ENCODE measurements at places on chromosomes 5 and 9.

DNA sequence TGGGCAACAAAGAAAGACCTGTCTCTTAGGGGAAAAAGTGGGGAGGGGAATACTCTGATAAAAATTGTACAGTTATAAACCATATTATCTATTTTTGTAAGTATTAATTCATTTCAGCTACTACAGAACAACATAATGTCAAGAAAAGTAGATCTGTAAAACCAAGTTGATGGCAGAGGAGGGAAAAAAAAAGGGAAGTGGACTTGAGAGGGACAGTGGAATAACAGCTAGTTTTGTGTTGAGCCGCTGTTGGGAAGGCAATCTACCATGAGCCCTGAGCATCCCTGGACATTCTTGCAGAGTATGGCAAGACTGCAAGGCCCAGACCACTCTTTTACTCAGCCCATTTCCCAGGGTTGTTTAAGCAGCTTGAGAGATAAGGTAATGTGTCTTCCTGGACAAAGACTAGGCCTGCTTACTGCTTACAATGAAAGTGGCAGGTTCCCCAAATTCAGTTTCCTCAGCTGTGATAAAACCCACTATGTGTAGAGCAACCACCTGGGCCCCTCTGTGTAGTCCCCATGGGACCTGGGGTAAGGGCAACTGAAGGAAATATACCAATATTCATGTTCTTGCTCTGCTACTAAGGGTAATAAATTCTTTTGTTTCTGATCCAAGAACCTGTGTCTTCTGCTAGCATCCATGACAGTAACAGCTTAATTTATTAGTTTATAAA, 25.0 kb downstream of the CEP120 start:
- DNase-seq, result no peak

DNA sequence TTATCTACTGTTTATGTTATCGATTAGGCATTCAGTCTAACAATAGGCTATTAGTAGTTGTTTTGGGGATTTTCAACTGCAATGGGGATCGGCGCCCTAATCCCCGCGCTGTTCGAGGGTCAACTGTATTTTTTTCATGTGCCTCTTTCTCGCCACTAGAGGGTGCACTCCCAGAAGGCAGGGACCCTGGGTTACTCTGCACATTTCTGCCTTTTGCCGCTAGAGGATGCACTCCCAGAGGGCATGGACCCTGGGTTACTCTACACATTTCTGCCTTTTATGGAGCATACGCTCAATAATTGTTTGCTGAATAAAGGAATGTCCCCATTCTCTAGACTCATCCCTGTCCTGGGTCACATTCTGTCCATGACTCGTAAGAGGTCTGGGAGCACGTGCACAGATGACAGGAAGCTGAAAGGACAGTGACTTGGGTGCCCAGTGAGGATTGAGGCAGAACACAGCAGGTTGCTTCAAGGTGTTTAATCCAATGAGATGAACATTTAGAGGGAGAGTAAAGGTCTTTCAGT, 27.9 kb upstream of the RECK start:
- DNase-seq, result peak; percentile 49

DNA sequence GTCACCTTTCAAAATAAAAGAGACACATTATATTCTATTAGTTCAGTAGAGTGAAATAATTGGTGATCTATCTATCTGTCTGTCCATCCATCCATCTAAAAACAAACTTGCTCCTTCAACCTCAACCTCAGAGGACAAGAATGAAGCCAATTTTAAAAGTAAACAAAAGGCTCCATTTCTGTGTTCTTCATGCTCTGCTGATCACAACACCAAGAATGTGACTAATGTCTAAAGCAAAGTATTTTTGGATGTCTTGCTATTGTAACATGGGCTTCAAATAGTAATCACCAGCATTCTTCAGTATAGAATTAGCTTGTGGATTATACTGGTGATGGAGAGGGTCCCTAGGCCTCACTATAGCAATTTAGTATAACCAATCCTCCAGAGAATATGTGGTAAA, 1304.4 kb downstream of the MAT2B start:
- no peak for DNase-seq

DNA sequence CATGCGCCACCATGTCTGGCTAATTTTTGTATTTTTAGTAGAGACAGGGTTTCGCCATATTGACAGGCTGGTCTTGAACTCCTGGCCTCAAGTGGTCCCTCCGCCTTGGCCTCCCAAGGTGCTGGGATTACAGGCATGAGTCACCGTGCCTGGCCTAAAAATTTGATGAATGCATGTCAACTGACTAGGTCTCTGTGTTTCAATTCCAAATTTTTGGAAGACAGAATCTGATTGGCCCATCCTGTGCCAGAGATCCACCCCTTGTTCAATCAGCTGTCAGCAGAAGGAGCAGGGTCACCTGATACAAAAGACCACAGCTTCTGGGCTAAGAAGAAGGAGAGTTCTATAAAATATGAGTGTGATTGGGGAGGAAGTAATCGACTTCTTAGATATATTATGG, 43.5 kb upstream of the COL15A1 start:
- no peak for DNase-seq

- no peak for DNase-seq
Observed at GRCh38 chr5:142017832-142018427, 5.1 kb upstream of the GNPDA1 start.

DNA sequence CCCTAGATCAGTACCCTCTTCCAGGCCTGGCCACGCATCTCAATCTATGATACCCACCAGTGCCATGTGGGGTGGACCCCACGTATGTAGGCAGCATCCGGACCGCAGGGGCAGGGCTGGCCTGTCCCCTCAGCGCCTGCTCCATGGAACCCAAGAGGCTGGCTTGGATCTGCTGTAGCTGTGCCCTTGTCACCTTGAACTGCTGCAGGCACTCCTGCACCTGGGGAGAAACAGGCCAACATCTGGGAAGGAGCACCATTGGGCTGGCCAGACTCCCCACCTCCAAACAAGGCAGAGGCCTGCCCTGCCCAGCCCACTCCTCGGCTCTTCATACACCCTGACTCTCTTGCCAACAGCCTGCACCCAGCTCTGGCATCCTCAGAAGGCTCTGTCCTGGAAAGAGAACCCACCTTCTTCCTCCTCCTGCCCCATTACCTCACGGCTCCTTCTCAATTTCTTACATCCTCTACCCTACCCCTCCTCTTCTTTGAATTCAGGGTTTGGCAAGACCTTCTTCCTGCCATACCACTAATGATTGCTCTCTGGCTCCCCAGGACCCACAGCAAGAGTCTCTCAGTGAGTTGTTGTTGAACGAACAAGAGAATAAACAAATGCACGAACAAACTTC, 7.7 kb downstream of the HK3 start:
- DNase-seq, result no peak

DNA sequence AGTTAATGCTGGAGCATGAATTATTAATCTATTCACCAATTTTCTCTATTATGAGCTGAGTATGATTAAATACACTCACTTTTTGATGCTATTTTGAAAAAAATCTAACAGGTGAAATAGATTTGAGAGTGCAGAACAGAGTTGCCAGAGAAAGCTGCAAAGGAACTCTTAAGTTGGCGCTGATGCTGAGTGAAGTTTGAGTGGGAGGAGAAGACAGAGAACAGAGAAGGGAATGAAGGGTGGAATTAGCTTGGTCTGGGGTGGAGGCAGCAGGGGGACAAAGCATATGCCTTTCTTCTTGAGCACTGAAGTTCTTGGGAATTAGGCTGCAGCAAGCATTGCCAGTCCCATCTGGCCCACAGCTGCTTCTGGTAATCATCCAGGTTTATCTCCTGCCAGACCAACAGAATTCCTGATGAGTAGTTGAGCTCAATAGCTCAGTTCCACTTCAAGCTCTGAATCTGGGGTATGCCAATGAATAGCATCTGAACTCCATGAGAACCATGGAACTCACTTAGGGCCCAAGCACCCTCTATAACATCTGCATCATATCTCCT, 290.1 kb downstream of the HINT1 start:
- DNase-seq, result no peak

- DNase-seq, result no peak
Observed at GRCh38 chr9:101114317-101114716, 85.8 kb downstream of the PLPPR1 start.

DNA sequence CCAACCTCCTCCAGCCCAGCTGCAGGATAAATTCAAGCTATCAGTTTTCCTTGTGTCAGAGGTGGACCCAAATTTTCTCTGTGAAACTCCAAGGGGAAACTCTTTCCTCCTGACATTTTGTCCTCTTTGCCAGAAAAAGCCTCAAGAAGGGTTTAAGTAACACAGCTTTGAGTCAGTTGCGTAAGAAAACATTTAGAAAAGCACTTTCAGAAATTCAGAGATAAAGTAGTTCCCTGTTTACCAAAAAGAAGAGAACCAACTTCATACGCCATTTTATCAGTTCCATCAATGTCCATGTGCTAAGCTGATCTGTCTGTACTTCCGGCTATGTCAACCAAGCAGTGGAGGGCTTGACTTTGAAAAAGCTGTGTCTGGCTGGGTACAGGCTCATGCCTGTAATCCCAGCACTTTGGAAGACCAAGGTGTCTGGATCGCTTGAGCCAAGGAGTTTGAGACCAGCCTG, 19.9 kb upstream of the SUSD1 start:
- DNase-seq, result peak; percentile 37

DNA sequence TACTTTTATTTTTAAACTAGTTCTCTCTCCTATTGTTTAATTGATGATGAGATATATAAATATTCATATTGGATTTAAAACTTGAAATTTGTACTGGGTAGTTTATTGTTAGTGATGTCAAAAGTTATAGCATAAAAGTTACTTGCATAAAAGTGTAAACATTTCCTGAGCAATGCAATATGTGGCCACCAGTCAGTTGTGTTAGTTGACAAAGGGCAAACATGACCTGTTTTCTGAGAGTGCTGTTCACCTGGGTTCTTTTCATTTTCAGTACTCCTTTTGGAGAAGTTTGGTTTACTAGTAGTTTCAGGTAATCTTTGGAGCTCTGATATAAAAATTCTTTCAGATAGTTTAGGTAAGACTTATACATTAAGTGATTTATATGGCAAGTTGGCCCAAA, 69.4 kb downstream of the COMMD10 start:
- no peak for DNase-seq

DNA sequence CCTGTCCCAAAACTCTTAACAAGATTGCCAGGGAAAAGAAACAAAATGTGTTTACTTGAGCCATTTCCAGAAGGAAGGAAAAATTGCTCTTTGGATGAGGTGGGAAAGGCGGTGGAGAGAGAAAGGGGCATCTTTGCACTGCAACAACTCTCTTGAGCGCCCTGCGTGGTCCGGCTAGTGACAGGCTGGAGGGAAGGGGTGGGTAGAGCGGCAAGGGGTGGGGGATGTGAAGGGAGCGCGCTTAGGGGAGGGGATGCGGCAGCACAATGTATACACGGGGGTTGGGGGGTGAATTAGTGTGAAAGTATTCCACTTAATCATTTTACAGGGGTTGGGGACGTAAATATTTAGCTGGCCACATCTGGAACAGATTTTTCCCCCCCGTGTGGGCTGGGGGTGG, 1.3 kb downstream of the FGF10 start:
- no peak for DNase-seq

- DNase-seq, result no peak
Observed at GRCh38 chr9:123954518-123955280, 24.8 kb upstream of the DENND1A start.

DNA sequence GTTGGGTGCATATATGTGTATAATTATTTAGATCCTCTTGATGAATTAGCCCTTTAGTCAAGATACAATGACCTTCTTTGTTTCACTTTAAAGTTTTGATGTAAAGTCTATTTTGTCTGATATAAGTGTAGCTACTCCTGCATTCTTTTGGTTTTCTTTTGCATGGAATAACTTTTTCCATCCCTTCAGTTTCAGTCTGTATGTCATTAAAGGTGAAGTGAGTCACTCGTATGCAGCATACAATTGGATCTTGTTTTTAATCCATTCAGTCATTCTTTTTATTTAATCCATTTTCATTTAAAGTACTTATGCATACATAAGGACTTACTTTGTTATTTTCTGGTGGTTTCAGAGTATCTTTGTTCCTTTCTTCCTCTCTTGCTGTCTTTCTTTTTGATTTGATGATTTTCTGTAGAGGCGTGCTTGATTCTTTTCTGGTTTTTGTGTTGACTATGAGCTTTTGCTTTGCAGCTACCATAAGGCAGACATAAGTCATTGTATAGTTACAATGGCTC, 36.3 kb upstream of the FAM120A start:
- DNase-seq, result no peak

- no peak for DNase-seq
Observed at GRCh38 chr9:13832446-13832845, 481.5 kb downstream of the NFIB start.

GRCh38 chr9:116278326-116278725, 124.7 kb downstream of the PAPPA start:
- DNase-seq, result no peak

DNA sequence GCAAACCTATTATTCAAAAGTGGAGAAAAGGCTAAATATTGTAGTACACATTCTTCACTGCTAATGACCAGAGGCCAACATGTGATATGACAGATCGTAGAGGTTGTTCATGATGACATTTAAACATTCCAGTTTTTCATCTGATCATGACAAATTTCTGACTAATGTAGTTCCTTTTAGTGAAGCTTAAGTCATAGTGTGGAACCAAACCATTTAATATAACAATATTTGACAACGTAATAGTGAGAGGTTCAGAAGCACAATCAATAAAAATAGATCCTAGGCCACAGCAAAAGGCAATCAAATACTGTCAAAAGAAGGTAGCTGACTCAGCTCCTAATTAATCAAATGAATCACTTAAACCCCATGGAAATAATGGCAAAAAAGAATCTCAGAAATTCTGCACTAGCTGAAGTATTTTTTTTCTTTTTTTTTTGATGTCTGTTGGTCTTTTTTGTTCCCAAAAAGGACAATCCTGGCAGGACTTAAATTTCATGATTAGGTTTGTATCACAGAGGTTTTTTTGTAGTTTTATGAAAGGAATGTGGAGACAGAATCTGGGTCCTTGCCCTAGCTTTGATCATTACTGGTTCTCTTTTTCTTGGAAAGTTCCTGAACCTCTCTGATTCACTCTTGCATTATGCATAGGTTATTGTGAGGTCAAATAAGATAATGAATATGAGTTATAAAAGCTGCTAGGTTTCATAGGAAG, 795.0 kb downstream of the DTWD2 start:
- DNase-seq, result no peak

GRCh38 chr5:19977099-19977498, 10.9 kb downstream of the CDH18 start:
- DNase-seq, result no peak

- DNase-seq, result peak; percentile 67
Observed at GRCh38 chr5:158451203-158451992, 592.5 kb upstream of the CLINT1 start.

DNA sequence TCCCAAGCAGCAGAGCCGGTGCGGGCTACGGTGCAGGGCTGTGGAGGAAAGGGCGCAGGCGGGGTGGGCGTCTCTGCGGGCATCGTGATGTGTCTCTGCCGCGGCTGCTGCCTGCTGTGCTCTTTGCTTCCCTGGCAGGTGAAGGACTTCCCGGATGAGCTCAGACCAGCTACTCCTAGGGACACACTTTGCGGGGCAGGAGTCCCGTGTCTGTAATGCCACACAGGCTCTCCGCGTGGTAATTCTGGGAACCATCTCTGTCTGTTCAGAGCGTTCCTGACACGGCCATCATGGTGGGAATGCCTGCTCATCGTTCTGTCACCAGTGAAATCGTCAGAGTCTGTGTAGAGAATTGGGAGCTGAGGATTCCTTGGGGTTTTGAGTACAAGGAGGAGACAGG, 235.5 kb downstream of the FANCC start:
- no peak for DNase-seq

GRCh38 chr5:142246258-142246657, 78.6 kb downstream of the SPRY4 start:
- DNase-seq, result no peak
